Fibroblast of lung (primary cell): ENCODE measurements at places on chromosomes 5 and 9. TPM values are rescaled to one million over a fixed set of nuclear protein-coding genes. Genes with fewer than 3 reads are reported as not detected.

- peaks cover 17% of the 10 kb centered on the region for H3K4me1 ChIP-seq
- DNase-seq, result no peak
- H3K27ac ChIP-seq, result no peak overlapping the region
Observed at GRCh38 chr9:91820949-91821880, 128.8 kb downstream of the ROR2 start.

- no peaks in the 10 kb centered on the region for H3K27me3 ChIP-seq
- no peak overlapping the region for H3K4me3 ChIP-seq
- peaks cover 35% of the 10 kb centered on the region for H3K36me3 ChIP-seq
Observed at GRCh38 chr9:136426787-136427186, 12.9 kb downstream of the INPP5E start.

ENTPD8 gene
- total RNA-seq, result under 0.01 TPM in 1 of 2 replicates, not detected in the other

- H3K4me3 ChIP-seq, result peak overlapping the region; percentile 35
- peaks cover 12% of the 10 kb centered on the region for H3K4me1 ChIP-seq
- H3K27ac ChIP-seq, result peak overlapping the region; percentile 17
- H3K27me3 ChIP-seq, result no peaks in the 10 kb centered on the region
- H3K36me3 ChIP-seq, result no peaks in the 10 kb centered on the region
- no peak for DNase-seq
Observed at GRCh38 chr9:113886466-113886865, 10.4 kb downstream of the ZNF618 start.

GRCh38 chr9:35675732-35676392 is 2.1 kb downstream of the CA9 start:
- H3K4me1 ChIP-seq, result peaks cover 11% of the 10 kb centered on the region
- no peak overlapping the region for H3K27ac ChIP-seq
- no peaks in the 10 kb centered on the region for H3K36me3 ChIP-seq
- DNase-seq, result no peak
- no peaks in the 10 kb centered on the region for H3K27me3 ChIP-seq

CMBL gene
- total RNA-seq, result 14.4 and 20.8 TPM in 2 replicates

GRCh38 chr9:87464110-87464991 is 33.3 kb upstream of the DAPK1 start:
- no peaks in the 10 kb centered on the region for H3K4me1 ChIP-seq
- no peak overlapping the region for H3K27ac ChIP-seq
- H3K27me3 ChIP-seq, result no peaks in the 10 kb centered on the region
- no peak overlapping the region for H3K4me3 ChIP-seq
- peak; percentile 24 for DNase-seq
- no peaks in the 10 kb centered on the region for H3K36me3 ChIP-seq

- DNase-seq, result peak; percentile 6
- H3K4me1 ChIP-seq, result no peaks in the 10 kb centered on the region
- no peak overlapping the region for H3K4me3 ChIP-seq
- H3K27me3 ChIP-seq, result no peaks in the 10 kb centered on the region
Observed at GRCh38 chr9:71303351-71303750, 181.9 kb upstream of the TRPM3 start.

- peaks cover 5% of the 10 kb centered on the region for H3K4me1 ChIP-seq
- no peak overlapping the region for H3K27ac ChIP-seq
- H3K4me3 ChIP-seq, result no peak overlapping the region
- DNase-seq, result no peak
- H3K27me3 ChIP-seq, result no peaks in the 10 kb centered on the region
Observed at GRCh38 chr9:76399856-76400255, 5.6 kb upstream of the RFK start.

DNA sequence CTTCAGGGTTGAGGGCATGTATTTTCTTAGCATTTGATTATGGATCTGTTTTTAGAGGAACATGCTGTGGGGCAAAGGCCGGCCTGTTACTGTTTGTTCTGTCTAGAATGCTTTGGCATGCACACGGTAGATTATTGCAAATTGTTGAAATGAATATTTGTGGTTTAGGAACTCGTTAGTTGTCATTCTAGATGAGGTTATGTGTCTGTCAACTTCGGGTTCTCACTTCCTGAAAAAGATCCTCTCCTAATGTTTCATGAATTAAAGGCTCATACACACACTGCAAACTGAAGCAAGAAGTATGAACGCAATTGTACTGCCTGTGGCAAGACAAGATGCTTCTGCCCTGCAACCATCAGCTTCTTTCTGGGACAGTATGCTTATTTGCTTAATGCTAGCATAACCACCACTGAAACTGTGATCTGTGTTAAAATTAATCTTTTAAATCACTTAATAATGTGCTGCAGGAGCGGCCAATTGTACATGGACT is 99.6 kb downstream of the BASP1 start:
- H3K27me3 ChIP-seq, result no peaks in the 10 kb centered on the region
- H3K4me3 ChIP-seq, result no peak overlapping the region
- no peaks in the 10 kb centered on the region for H3K36me3 ChIP-seq

KCNT1 gene
- not detected in 2 replicates for total RNA-seq

GRCh38 chr9:33453286-33453860 is 6.0 kb upstream of the AQP3 start:
- peaks cover 2% of the 10 kb centered on the region for H3K4me1 ChIP-seq
- no peak for DNase-seq
- H3K27ac ChIP-seq, result no peak overlapping the region
- H3K27me3 ChIP-seq, result no peaks in the 10 kb centered on the region
- H3K36me3 ChIP-seq, result no peaks in the 10 kb centered on the region

DNA sequence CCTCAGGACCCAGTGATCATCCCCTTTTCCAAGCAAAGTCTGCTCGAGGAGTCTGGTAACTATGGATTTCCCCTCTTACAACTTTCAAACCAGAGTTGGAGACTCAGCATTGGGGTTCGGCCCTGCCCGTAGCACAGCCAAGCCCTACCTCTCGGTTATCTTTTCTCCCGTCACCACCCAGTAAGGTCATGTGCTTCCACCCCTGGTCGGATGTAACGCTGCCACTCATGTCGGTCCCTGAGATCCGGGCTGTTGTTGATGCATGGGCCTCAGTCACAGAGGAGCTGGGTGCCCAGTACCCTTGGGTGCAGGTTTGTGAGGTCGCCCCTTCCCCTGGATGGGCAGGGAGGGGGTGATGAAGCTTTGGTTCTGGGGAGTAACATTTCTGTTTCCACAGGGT is 1.2 kb downstream of the GALT start:
- peaks cover 6% of the 10 kb centered on the region for H3K36me3 ChIP-seq
- H3K4me1 ChIP-seq, result peaks cover 23% of the 10 kb centered on the region
- H3K4me3 ChIP-seq, result peak overlapping the region; percentile 89
- H3K27ac ChIP-seq, result no peak overlapping the region

- peaks cover 4% of the 10 kb centered on the region for H3K27me3 ChIP-seq
- H3K36me3 ChIP-seq, result no peaks in the 10 kb centered on the region
- H3K4me3 ChIP-seq, result no peak overlapping the region
- no peak for DNase-seq
Observed at GRCh38 chr5:168699002-168699401, 119.8 kb upstream of the PANK3 start.

DNA sequence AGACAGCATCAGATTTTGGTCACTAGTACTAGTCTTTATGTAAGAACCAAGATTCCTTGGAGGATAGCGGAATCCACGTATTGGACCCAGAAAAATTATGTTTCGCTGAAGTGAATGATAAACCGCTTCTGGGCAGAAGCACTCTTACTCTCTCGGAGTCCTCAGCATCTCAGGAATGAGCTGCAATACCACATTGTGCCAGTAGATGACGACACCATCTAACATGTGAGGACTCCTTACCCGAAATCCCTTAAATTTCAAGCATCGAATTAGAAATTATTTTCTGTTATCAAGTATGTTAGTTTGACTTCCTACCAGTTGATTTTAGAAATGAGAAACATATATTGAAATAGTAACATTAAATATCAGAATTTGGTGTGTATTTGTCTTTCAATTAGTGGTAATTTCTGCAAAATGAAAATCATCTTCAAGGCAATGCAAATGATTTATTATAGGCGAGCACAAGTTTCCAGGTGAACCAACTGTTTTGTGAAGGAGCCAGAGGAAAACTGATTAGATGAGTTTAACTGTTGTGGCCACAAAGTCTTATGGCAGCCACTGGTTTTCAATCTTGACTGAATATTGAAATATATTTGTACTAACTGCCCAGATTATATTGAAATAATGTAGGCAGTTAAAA is 66.0 kb upstream of the CAMK4 start:
- H3K4me1 ChIP-seq, result no peaks in the 10 kb centered on the region
- no peak overlapping the region for H3K4me3 ChIP-seq
- no peaks in the 10 kb centered on the region for H3K27me3 ChIP-seq
- no peak overlapping the region for H3K27ac ChIP-seq

SLCO6A1 gene
- not detected in 2 replicates for total RNA-seq

DNA sequence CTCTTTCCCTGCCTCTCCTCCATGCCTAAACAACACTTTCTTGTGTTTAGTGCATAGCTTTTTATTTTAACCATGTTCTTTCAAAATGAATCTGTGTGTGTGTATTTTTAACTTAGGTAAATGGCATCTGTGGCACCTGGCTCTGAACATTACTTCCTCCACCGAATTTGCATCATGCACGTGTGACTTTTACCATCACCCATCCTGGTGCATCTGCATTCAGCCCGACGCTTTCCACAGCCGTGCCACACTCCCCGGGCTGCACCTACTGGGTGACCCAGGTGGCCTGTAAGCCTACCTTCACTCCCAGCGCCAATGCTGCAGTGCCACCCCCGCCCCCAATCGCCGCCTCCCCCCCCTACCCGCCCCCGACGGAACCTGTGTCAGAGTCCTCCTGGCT is 12.7 kb upstream of the FCN1 start:
- H3K36me3 ChIP-seq, result no peaks in the 10 kb centered on the region
- DNase-seq, result no peak
- H3K27me3 ChIP-seq, result no peaks in the 10 kb centered on the region

TAF11L13 gene
- not detected in 2 replicates for total RNA-seq

RICTOR gene
- total RNA-seq, result 25.2 and 26.3 TPM in 2 replicates

DNA sequence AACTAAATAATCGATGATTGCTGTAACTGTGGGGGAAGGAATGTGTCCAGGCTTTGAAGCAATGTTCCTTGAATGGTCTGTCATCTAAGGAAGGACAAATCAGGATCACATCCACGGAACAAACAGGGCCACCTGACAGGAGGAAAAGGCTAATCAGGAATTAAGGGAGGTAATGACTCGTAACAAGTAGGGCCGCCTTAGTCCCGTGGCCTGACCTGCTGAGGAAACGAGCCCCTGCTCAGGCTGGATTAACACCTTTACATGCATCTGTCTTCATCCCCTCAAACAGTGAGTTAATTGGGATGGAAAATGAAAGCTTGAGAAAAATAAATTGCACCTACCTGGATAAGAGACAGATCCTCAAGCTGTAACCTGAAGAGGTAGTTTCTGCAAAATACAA is 227.8 kb downstream of the SEMA5A start:
- no peak for DNase-seq
- H3K36me3 ChIP-seq, result no peaks in the 10 kb centered on the region
- H3K4me1 ChIP-seq, result no peaks in the 10 kb centered on the region
- H3K27ac ChIP-seq, result no peak overlapping the region
- no peaks in the 10 kb centered on the region for H3K27me3 ChIP-seq

GRCh38 chr5:158516521-158516920 is 583.2 kb downstream of the EBF1 start:
- no peaks in the 10 kb centered on the region for H3K36me3 ChIP-seq
- H3K27ac ChIP-seq, result no peak overlapping the region

- H3K36me3 ChIP-seq, result peaks cover 1% of the 10 kb centered on the region
- H3K4me1 ChIP-seq, result peaks cover 2% of the 10 kb centered on the region
- DNase-seq, result no peak
- H3K4me3 ChIP-seq, result no peak overlapping the region
- no peak overlapping the region for H3K27ac ChIP-seq
- no peaks in the 10 kb centered on the region for H3K27me3 ChIP-seq
Observed at GRCh38 chr9:112111461-112111860, 63.6 kb downstream of the SUSD1 start.
